Stimulated activated CD4-positive, alpha-beta T cell treated with anti-CD3 and anti-CD28 coated beads, Interleukin-1b, Interleukin-23, amount 100 ng/mL, for 1 hour (primary cell): ENCODE measurements at places on chromosomes 3 and 15.

DNA sequence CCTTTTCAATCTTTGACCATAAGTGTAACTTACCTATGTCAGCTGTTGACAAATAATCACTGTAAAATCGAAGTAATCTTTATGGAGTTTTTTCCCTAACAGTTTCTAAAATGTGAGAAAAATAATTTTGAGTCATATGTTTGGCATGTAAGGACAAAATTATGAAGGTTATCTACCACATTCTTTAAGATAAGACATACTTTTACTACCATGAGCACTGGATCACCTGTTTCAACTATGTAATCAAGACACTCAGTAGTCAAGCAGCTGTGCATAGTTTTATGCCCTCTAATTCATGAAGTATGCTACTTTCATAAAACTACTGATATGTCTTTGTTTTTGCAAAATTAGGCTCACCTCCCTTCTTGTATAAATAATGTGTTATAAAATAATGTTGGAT lies 12.1 kb downstream of the FGF7 start:
- no peak for DNase-seq

GRCh38 chr15:41919954-41920538 lies 26.2 kb upstream of the SPTBN5 start:
- DNase-seq = no peak

DNA sequence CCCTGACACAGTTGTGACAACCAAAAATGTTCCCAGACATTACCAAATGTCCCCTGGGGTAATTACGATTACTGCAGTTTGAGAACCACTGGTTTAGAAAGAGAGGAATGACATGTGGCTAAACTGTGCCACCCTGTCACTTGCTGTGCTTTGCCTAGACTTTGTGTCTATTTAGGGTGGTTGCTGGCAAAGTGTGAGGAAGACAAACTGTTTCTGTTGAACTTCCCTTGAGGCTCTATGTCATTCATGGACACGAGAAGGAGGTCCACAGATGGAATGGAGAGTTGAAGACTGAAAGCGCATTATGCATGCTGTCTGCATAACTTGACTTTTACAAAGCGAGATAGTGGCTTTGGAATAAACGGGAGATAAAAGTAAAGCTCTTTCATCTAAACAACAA lies 316.7 kb downstream of the FEZF2 start:
- no peak for DNase-seq

DNA sequence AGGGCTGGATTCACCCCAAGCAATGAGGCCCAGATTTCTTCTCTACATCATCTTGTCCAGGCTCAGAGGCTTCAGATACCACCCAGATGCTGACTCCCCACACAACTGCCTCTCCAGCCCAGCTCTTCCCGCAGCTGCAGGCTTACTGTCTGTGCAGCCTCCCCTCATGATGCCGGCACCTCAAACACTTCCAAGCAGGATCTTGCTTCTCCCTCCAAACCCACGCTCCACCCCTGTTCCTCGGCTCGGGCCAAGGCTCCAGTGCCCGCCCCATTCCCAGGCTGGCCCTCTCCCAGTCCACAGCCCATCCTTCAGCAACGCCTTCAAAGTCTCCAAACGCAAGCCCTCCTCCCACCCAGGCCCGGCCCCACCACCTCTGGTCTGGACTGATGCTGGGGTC lies 159.2 kb upstream of the LINGO1 start:
- no peak for DNase-seq

- DNase-seq = no peak
These were observed 2.2 kb upstream of the PGPEP1L start for GRCh38 chr15:99009741-99010330.

DNA sequence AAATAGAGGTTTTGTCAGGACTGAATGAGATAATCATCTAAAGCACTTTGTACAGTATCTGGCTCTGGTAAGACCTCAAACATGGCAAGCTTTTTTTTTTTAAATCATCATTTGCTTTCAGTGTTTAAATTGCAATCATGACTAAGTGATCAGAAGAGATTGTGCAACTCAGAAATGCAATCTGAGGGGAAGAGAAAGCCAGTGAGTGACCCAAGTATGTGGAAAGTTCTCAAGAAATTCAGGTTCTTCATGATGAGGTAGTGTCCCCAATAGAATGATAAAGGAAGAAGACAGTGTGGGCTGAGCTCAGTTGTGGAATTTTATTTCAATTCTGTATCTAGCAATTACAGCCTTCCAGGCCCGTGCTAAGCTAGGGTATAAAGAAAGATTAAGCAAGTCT lies 132.2 kb upstream of the TBC1D5 start:
- no peak for DNase-seq

- no peak for DNase-seq
These were observed 12.2 kb upstream of the C3orf52 start for GRCh38 chr3:112074006-112074405.

- DNase-seq = no peak
These were observed 431.9 kb upstream of the AGTR1 start for GRCh38 chr3:148265841-148266240.

- no peak for DNase-seq
These were observed 123.2 kb upstream of the TMC3 start for GRCh38 chr15:81497238-81497637.

- DNase-seq = no peak
These were observed 592.8 kb downstream of the FOXP1 start for GRCh38 chr3:70990723-70991122.

- DNase-seq = no peak
These were observed 21.9 kb downstream of the FEM1B start for GRCh38 chr15:68299436-68299835.

- no peak for DNase-seq
These were observed 65.1 kb downstream of the MEGF11 start for GRCh38 chr15:66188464-66188863.

DNA sequence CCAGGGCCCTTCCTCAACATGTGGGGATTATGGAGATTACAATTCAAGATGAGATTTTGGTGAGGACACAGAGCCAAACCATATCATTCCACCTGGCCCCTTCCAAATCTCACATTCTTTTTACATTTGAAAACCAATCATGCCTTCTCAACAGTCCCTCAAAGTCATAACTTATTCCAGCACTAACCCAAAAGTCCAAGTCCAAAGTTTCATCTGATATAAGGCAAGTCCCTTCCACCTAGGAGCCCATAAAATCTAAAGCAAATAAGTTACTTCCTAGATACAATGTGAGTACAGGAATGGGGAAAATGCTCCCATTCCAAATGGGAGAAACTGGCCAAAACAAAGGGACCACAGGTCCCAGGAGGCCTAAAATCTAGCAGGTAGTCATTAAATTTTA lies 309.5 kb upstream of the SLITRK3 start:
- DNase-seq = no peak

- DNase-seq = no peak
These were observed 21.6 kb downstream of the CCDC80 start for GRCh38 chr3:112619295-112619694.

DNA sequence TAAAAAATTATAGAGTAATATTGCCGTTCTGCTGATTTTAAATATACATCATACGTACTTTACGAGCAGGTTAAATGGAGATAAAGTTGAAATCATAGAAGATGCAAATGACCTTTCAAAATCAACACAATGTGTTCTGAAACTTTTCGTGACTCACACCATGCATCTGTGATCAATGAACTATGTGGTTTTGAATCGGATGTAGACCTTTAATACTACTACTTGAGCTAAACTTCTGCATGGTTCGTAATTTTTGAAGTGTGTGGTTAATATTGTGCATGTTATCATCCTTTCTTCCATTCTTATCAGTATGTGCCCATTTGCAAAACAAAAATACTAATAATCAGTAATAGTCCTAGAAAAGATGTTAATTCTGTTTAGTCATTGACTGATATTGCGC lies 58.9 kb downstream of the GASK1A start:
- no peak for DNase-seq

GRCh38 chr3:70861234-70861633 lies 548.8 kb upstream of the MDFIC2 start:
- no peak for DNase-seq

DNA sequence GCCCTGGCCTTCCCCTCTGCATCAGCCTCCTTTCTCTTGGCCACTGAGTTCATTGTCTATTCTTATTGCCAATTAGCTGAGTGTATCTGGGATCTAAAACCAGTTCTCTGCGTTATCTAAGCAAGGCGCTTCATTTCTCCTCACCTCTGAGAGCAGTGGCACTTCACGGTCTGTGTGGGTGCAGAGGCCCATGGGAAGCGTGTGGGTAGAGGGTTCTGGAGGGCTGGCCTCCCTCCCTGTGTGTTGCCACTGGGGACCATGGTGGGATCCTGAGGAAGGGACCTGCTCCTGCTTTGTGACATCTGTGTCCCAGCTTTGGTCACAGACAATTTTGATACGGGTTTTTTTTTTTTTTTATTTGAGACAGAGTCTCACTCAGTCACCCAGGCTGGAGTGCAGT lies 32.7 kb downstream of the EDEM1 start:
- DNase-seq = no peak

GRCh38 chr3:18440066-18440722 lies 15.1 kb upstream of the SATB1 start:
- no peak for DNase-seq

DNA sequence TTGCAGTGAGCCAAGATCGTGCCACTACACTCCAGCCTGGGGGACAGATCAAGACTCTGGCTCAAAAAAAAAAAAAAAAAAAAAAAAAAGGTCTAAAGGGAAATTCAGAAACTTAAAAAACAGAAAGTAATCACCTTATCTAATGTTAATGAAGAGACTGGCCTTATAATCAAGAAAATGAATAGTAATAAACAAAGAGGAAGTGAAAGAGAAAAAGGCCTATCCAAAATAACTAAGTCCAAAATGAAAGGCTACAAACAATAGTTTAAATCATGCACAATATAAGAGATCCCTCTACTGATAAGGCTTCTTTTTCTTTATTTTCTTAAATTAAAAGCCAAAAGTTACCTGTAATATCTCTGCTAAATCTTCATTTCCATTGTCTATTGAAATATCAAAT lies 37.1 kb upstream of the HDC start:
- no peak for DNase-seq

GRCh38 chr15:73078291-73078690 lies 26.0 kb downstream of the NEO1 start:
- no peak for DNase-seq

DNA sequence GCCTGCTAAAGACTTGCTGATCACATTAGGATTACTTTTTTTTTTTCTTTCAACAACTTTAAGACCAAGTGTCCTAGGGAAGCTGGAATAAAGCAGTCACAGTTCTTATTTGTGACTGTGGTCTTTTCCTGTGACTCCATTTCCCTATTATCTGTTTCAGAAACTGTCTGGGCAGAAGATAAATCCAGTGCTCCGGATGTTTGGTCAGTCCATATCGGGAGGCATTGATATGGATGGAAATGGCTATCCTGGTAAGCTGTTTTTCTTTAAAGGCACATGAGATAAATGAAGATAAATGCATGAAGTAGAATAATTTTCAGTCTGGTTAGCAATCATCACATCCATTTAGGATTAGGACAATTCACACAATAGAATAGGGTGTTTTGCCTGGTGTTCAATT lies 338.3 kb upstream of the CTDSPL start:
- no peak for DNase-seq

- no peak for DNase-seq
These were observed 17.5 kb upstream of the P2RY1 start for GRCh38 chr3:152817400-152817799.

- no peak for DNase-seq
These were observed 10.6 kb downstream of the MAPKAPK3 start for GRCh38 chr3:50627407-50628051.

GRCh38 chr3:66907136-66907535 lies 91.0 kb upstream of the KBTBD8 start:
- no peak for DNase-seq

GRCh38 chr15:56045068-56045748 lies 51.8 kb upstream of the NEDD4 start:
- no peak for DNase-seq

- no peak for DNase-seq
These were observed 42.1 kb downstream of the VGLL3 start for GRCh38 chr3:86948822-86949221.

DNA sequence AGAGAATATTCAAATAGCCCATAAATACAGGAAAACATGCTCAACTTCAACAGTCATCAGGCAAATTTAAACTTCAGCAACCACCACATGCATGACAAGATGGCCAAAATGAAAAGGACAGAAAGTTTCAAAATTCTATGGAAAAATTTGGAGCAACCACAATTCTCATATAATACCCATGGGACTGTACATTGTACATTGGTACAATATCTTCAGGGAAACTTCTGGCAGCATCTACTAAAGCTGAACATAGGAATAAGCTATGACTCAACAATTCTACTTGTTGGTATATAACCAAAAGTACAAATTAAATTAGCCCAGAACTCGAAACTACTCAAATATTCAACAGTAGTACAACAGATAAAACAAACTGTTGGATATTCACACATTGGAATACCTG lies 847.6 kb downstream of the TBL1XR1 start:
- DNase-seq = no peak

DNA sequence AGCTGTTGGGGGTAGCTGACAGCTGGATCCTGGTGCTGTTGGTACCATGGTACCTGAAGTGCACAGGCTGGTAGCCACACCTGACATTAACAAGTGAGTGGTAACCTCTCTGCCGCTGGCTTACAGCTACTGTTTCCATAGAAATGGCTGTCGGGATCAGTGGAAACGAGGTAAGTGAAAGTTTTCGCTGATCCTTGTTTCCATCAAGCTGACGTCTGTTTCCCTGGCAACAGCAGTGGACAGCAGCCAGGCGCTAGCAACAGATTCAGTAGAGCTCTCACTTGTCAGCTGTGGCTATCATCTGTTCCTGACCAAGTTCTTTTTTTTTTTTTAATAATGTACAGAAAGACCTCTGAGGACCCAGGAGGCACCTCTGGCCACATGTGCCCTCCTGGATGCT lies 166.2 kb downstream of the CHDH start:
- no peak for DNase-seq

GRCh38 chr3:152785051-152785450 lies 49.9 kb upstream of the P2RY1 start:
- DNase-seq = no peak

DNA sequence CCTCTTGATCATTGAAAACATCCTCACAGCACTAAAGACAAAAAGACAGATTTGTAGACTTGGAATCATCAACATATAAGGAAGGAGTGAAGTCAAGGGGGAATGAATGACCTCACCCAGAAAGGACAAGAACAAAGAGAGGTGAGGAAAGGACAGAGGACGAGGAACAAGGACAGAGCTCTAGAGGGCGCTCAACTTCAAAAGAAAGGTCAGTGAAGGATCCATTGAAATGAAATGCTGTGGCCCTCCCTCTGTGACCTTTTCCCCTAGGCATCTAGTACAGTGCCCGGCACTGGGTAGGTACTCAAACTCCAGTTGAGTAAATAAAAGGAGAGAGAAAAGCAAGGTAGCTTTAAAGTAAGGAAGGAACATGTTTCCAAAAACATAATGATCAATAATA lies 2.6 kb downstream of the ATP8B4 start:
- DNase-seq = no peak

GRCh38 chr15:31277335-31278060 lies 49.1 kb upstream of the KLF13 start:
- DNase-seq = no peak

- DNase-seq = no peak
These were observed 48.3 kb upstream of the ATP2B2 start for GRCh38 chr3:10553591-10554235.

DNA sequence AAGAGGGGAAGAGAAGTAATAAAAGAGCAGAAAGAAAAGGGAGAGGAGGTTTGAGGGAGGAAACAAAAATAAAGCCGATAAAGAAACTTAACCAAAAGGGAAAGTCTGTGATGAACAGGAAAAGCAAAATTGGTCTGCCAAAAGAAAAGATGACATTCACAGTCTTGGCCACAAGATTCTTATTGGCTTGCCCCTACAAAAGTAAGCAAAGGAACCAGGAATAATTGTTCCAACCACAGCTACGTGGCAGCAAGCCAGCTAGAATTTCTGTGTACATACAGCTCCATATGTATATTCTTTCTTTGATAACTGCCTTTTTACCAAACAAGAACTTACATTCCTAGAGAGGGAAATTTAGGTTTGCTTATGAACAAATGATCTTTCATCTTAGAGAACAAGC lies 79.6 kb downstream of the MLH1 start:
- no peak for DNase-seq
